Activated CD4-positive, CD25-positive, alpha-beta regulatory T cell treated with anti-CD3 and anti-CD28 coated beads, Interleukin-2, amount 50 U/mL, for 16 hours (primary cell): ENCODE measurements at places on chromosomes 1 and 21.

GRCh38 chr1:230191079-230191804 lies 124.2 kb downstream of the GALNT2 start:
- no peak for DNase-seq

GRCh38 chr1:101039245-101039644 lies 13.7 kb upstream of the DPH5 start:
- DNase-seq: no peak

- DNase-seq: no peak
These were observed 70.7 kb downstream of the CAPZB start for GRCh38 chr1:19414515-19415121.

- DNase-seq: no peak
These were observed 445.5 kb downstream of the MATN1 start for GRCh38 chr1:30277911-30278310.

DNA sequence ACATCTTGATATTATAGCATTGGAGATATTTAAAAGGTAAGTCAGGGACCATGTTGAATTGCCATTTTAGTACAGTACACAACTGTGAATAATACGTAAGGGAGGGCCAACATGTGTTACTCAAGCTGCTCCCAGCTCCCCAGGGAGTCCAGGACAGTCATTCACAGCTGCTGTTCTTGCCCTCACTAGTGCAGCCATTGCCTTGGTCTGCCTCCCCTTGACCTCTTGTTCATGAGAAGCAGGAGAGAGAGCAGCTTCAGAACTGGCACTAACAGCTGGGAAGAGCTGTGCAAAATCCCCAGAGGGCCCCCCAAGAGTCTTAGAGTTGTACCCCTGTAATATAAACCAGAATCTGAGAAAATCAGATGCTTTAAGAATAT lies 16.4 kb downstream of the TCEANC2 start:
- DNase-seq: no peak

DNA sequence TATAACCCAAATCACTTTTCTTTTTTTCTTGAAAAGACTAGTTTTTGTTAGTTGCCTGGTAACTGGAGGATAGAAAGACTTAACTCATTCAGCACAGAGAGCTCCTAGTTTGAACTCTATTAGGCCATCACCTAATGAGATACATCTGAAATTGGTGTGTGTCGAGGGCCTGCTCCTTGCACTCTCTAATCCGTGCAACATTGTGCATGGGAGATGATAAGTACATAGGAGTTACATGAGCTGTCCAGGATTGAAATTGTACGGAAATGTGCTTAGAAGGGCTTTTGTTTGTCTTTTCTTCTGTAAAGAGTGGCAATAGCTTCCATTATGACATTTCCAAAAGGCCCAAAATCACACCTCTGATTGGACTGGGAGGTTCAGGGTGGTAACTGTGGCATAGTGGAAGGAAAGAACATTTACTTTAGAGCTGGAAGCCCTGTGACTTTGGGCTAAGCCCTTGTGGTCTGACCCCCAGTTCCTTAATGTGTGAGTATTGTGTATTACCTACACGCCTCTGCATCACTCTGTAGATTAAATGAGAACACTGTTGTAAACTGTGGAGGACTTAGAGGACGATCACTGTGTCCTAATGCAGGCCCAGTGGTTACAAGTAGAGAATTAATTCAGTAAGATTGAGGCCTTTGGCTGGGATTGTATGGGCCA lies 71.2 kb downstream of the FGGY start:
- DNase-seq: no peak

- DNase-seq: no peak
These were observed 51.8 kb upstream of the COL18A1 start for GRCh38 chr21:45353200-45353599.

DNA sequence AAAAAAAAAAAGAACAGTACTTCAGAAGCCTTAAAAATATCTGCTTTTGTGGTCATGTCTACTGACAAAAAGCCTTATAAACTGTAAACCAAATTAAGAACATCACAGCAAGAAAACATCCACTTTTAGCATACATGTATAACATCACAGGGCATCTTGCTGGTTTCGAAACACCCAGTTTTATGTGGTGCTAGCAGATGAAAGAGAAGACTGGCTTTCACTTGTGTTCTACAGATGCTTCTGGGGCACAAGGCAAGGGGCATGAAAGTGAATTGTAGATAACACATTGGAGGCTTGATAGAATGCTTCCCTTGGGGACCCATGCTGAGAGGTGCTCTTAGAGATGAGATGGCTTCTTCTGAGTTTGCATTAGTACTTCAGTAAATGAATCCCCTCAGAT lies 543.7 kb upstream of the PKN2 start:
- DNase-seq: no peak

DNA sequence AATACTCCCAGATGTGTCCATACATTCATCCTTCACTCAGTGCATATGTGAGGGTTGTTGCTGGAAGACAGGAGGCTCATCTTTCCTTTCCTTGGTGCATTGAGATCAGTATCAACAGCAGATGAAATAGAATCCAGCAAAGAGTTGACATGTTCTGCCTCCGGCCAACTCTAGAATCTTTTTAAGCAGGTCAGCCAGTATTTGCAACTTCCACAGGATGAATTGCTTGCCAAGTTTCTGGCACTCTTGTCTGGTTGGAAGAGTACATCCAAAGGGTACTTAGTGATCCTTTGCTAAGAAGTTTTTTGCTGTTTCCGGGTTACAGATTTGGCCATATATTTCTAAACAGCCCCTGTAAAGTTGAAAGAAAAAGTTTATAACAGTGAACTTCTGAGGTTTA lies 21.1 kb downstream of the SYNC start:
- no peak for DNase-seq

DNA sequence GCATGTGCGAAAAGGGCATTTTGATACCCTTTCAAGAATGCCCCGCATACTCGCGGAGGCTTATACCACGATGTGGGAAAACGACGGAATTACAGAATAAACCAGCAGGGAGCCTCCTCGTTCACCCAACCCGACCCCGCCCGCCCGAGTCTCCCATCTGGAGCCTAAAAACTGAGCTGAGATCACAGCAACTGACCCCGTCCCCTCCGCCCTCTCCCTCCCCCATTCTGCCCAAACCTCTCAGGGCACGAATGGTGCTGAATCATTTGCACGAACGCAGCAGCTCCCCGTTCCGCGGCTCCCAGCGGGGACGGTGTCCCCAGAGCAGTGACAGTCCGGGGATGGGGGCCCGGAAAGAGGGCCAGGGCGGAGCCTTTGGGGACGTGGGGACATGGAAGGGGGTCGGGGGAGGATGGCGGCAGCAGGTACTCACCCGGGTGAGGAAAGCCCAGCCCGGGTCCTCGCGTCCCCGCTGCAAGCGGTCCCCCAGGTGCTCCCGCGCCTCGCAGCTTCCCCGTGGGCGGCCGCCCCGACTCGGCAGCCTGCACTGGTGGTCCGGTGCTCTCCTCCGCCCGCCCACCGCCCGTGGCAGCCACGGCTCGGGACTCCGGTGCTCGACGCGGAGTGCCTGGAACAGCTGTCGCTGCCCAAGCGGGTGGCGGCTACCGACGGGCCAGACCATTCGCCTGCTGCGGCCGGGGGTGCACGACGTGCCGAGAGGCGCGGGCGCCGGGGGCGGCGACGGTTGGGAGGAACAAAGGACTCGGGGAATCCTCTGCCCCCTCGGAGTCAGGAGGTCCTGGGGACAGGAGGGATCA lies at the start of gene TTLL7:
Gene TTLL7 (minus strand): TSS at position 635 of the 818 bp plus-strand sequence. CDS start 46,921 bp downstream, outside the sequence.
- peak; percentile 1 for DNase-seq

- no peak for DNase-seq
These were observed 290.4 kb downstream of the GRIK1 start for GRCh38 chr21:29649406-29649814.

DNA sequence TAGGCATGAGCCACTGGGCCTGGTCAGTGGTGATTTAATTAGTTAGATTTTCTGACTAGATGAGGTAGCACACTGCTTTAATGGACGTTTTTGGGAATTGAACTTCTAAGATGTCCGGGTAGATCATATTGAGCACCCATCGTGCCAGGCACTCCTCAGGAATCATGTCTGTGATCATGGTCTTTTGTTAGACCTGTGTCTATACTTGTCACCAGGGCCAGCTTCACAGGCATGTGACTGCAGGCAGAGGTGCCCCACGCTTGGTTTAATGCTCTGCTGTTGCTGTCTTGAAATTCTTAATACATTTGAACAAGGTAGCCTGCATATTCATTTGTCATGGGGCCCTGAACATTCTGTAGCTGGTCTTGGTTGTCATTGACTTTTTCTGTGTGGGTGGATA lies 19.6 kb downstream of the UBE4B start:
- no peak for DNase-seq

DNA sequence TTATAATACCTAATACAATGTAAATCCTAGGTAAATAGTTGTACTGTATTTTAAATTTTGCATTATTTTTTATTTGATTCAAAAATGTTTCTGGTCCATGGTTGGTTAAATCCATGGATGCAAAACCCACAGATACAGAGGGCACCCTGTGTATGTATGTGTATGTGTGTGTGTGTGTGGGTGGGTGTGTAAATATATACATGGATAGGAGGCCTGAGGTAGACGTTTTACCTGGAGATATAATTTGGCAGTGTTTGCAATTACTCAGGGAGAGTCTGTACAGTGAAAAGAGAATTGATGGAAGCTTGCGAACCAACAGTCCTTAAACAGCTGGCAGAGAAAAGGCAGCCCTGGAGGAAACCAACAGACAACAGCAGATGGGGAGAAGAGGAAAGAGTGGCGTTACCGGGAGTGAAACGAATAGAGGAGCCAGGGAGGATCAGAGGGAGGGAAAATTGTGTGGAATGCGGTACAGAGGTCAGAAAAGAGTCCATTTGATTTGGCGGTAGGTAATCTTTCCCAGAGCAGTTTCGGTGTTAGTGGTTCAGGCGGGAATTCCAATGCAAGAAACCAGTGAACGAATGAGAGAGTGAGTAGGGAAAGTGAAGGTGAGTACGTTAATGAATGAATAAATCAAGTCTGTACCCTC lies 47.9 kb upstream of the NBL1 start:
- DNase-seq: no peak

DNA sequence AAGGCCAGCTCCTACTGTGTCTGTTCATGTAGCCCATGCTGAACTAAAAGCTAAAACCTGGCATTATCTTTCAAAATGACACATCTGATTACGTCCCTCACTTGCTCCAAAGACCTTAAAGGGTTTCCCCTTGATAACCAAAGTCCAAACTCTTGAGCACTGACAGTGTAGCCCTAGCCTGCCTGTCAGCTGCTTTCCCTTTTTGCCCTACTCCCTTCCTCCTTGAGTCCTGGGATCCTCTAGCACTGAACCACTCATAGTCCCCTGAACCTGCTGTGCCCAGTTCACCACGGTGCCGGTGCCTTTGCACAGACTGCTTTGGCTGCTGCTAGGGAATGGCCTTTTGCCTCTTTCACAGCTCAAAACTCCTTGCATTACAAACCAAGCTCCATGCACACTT lies 67.5 kb downstream of the PLXNA2 start:
- no peak for DNase-seq

DNA sequence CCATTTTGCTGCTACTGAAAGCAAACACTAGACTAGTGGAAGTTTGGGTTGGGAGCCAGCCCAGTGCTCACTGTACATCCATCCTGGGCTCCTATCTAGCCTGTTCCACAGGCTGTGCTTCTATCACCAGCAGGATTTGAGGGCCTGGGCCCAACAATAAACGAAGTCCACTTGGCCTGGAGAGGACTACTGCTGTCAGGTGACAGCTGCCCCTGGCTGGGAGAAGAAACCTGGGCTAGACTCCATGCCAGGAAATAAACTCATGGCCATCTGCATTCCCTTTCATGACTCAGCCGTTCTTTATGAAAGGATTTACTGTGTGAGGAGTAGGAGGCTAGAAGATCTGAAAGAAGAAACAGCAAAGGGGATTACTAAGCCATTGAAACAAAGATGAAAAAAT lies 35.5 kb downstream of the COLGALT2 start:
- no peak for DNase-seq

DNA sequence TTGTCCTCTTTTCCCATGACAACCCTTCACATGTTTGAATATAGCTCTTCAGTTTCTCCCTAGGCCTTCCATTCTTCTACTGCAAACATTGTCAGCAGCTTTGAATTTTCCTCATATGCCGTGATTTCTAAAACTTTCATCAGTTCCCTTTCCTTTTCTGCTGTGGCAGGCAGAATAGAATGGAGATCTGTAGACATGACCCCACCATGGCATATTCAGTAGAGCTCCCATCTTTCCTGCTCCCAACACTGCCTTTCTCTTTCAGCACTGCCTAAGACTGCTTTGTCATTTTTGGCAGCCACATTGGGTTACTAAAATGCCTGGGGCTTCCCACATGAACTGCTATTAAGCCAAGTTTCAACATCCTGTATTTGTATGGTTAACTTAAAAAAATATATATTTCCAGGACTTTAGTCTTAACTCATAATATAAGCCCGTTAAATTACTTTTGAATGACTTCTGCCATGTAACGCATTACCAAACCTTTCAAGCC lies 60.9 kb downstream of the TBX19 start:
- no peak for DNase-seq

DNA sequence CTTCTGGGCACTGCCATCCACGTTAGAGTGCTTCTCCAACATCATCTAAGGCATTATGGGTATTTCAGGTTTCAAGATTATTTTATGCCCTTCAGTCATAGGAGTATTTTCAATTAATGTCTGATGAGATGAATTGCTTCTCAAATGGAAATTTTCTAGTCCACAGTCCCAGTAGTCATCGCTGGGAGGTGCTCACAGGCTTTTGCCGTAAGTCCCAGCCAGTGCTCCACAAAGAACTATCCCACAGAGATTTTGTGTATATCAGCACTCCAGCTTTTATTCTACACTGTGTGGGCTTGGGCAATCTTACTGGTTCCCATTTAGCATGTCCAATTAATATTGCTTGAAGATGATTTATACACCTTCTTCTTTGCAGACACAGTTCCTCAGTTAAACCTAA lies 61.0 kb downstream of the SMYD2 start:
- no peak for DNase-seq

DNA sequence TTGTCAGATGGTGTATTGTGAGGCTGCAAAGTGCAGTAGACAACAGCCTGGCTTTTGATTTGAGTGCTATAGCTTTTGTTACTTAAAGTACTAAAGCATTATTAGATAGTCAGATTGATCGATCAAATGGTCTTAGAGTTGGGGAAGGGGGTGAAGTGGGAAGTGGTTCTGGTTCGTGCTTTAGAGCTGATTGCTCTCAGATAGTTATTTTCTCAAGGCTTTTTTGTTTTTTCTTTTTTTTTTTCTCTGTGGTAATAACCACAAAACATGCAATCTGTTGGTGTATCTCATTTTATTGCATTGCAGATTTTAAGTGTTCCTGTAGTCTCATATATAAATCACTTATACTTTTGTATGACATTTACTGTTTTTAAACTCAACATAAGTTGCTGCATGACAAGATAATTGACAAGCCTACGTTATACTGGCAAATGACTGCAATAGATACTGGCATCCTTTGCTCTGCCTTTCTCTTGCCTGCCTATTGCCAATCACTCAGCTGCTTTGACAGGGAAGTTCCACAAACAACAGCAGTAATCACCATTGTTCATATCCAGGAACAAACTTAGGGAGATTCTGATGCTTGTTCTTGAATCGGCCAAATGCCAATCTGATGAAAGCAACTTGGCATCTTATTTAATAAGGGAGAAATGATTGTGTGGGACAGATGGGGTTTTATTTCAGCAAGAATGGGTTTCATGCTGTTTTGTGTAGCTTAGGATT lies 125.0 kb upstream of the B3GALT2 start:
- DNase-seq: no peak
